ENCODE measurements at places on chromosomes 3 and 15.

- DNase-seq, result no peak
These were observed 49.2 kb downstream of the MGLL start for GRCh38 chr3:127772827-127773751.

DNA sequence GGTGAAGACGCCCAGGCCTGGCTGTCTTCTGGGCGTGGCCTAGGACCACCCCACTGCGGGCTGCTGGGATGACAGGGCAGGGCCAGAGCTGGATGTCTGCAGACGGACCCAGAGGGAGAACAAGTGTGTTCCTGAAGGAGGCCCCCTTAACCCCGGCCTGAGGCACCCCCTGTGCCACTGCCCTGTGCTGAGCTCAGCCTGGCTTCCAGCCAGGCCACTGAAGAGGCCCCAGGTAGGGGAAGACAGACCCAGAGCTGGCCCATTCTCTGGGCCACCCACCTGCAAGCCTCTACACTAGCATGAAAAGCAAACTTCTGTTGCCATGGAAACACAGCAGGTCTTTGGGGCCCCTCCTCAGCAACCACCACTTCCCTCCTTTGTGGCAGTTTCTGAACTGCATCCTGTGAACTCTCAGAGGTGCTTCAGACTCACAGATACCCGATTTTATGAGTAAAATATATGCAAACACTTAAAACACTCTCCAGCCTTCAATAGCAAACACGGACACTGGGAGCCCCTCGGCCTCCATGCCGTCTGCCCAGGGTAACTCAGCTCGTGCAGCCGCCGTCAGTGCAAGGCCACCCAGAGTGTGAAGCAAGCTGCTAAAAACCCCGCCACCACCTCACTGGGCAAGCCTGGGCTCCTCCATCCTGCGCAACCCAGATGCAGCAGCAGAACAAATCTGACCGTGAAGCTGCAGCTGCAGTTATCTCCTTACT lies 42.5 kb downstream of the CMTM6 start:
- no peak for DNase-seq

DNA sequence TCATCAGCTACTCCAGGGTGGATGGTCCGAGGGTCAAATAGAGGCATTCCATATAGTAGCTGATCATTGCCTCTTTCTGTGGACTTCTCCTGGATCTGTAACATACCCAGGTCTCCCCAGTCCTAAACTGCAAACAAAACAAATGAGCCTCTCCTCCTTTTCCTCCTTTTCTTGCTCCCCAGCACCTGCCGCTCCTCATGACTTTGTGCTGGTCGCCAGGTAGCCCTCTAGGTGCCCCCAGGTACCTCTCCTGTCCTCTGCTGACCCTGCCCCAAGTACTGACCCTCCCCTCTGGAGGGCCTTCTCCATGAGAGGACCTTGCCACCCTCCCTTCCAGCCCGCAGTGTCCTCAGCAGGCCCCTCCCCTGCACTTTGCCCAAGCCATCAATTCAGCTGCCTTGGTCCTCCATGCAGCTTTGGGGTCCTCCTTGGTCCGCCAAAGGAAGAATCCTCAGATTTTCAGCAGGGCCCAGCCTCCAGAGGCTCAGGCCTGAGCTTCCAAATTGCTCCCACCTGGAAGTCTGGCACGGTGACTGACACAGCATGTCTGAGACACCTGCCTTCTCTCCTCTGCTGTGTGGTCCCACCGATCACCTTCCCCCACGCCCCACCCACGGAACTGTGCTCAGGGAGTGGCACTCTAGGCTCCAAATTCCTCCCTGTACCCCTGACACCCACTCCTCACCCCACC lies 111.0 kb downstream of the LRRK1 start:
- DNase-seq, result no peak

GRCh38 chr3:57998366-57999283 lies 9.6 kb upstream of the FLNB start:
- no peak for DNase-seq

DNA sequence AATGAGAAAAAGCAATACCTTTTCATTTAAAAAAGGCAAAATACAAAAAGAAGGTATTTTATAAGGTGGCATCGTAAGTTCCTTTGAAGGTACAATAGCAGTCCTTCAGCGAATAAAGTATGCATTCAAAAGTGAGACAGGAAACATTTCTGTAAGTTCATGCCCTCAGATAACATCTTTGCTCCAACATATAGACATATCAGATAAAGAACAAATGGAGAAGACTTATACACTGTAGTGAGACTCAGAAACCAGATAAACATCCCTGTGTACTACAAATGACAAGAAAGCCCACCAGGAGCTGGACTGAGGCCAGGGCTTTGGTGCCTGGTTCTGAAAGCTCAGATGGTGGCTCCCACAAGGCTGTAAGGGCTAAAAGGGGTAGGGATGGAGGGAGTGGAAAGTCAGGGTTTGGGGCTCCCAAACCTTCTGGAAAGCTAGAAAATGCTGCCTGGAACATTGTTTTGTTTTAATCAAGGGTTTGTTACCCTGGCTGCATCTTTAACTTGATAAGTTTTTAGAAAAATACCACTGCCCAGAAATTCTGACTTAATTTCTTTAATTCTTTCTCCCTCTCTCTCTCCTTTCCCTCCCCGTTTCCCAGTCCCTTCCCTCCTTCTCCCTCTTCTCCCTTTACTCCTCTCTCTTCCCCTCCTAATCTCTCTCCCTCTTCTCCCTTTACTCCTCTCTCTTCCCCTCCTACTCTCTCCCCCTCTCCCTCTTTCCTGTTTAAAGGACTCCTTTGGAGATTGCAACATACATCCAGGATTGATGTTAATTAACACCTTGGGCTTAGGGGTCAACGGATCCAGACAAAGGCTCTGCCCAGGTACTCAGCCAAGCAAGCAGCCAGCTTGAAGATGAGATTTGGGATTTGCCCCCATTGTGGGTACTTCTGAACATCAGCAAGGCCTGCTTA lies 126.1 kb downstream of the AQP9 start:
- no peak for DNase-seq

- no peak for DNase-seq
These were observed 451.8 kb upstream of the IL12A start for GRCh38 chr3:159536876-159537275.

DNA sequence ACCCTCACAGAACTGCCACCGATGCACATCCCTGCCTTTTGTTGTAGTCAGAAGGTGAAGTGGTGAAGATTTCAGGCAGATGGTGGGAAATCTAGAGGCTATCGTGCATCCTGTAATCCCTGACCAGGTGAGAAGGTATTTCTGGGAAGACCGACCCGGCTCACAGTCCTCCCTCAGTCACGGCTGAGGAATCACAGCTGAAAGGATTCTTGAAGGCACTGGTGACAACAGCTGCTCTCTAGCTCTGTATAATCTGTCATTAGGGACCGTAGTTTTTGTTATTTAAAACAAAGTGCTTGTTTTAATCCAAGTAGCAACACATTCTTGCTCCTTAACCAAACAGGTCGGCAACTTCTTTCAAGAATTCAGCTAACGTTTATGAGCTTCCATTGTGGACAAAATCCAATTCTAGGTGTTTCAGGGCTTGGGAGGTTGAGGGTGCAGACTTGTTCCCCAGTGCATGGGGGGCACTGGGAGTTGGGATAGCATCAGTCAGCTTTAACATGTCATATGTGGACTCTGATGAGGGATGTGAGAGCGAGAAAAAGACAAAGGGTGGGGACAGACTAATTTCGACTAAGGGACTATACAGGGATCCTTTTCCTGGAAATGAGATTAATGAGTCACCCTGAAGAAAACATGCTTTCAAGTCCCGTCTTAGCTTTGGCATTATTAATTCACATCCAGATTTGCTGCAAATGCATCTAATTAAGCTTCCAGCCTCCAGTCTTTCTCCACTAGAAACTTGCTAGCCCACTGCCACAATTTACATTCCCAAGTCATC lies 141.0 kb upstream of the RASGRP1 start:
- no peak for DNase-seq

GRCh38 chr3:53672981-53673380 lies 173.2 kb downstream of the CHDH start:
- no peak for DNase-seq

DNA sequence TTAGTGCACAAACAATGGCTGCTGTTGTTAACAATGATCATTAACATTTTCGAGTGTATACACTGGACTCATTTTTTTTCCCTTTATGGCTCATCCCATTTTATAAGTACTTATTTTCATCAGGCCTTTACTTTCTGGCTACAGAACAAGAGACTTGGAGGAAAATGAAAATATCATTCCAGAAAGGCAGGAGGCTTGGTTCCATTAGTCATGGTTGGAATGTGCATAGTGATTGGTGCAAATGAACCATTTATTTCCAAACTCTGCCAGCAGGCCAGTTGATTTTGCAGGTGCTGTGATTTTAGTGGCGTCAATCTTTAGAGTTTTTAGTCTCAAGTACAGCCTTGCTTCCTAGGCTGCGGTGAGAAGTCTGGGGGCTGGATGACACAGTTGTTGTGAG lies 151.8 kb downstream of the ITPR1 start:
- DNase-seq, result no peak

DNA sequence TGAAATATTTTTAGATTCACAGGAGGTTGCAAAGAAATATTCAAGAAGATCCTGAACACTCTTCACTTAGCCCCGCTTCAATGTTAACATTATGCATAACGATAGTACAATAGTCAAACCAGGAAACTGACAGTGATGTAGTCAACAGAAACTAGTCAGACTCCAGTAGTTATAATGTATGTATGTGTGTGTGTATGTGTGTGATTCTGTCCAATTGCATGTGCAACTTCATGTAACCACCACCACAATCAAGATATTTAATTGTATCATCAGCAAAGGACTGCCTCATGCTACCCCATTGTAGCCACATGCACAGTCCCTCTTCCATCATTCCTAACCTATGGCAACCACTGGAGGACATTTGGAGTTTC lies 77.9 kb downstream of the APBA2 start:
- no peak for DNase-seq

DNA sequence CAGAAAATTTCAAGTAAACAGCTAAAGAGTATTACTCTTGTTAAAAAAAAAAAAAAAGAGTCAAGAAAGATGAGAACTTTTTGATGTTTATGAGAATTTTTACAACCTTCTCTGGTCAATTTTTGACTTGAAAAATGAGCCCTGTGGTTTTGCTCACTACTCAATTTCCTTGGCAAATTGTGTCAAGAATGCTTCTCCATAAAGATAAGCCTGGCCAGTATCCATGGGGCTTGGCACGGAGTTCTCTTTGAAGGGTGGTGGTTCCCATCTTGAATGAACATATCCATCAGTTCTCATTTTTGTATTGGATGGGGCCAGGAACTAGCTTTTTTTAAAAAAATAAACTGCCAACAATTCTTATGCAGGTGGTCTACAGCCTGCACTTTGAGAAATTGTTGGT lies 179.9 kb downstream of the RYR3 start:
- no peak for DNase-seq

GRCh38 chr15:71103102-71103676 lies 12.1 kb upstream of the THSD4 start:
- DNase-seq, result no peak

GRCh38 chr15:65963911-65964482 lies 94.7 kb downstream of the RAB11A start:
- no peak for DNase-seq

GRCh38 chr3:50190936-50191660 lies at the start of gene GNAT1:
TSS of gene GNAT1 (plus strand) at chr3:50191610. CDS start at chr3:50191726, 116 bp downstream.
- DNase-seq, result no peak

DNA sequence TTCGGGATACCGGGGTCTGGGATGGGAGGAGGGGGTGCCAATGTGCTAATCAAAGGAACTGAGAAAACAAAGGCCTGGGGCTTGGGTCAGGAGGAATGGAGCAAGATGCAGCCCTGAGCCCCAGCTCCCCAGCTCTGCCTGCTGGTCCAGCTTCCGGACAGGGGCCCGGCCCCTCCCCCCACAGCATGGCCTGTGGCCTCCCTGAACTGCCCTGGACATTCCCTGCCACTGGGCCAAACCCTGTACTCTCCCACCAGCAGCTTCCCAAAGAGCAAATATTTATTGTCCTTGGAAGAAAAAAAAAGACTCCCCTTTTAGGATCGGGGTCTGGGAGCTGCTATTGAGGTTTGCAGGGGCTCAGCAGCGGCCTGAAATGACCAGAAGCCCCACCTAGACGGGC lies 5.7 kb upstream of the MYL3 start:
- no peak for DNase-seq

GRCh38 chr15:84863565-84864443 lies 20.7 kb upstream of the SLC28A1 start:
- DNase-seq, result no peak

GRCh38 chr3:62277450-62277849 lies 95.9 kb downstream of the FEZF2 start:
- DNase-seq, result no peak

GRCh38 chr15:88509964-88510363 lies 36.5 kb downstream of the DET1 start:
- DNase-seq, result no peak

- DNase-seq, result no peak
These were observed 919.3 kb downstream of the TUSC7 start for GRCh38 chr3:117628823-117629291.

DNA sequence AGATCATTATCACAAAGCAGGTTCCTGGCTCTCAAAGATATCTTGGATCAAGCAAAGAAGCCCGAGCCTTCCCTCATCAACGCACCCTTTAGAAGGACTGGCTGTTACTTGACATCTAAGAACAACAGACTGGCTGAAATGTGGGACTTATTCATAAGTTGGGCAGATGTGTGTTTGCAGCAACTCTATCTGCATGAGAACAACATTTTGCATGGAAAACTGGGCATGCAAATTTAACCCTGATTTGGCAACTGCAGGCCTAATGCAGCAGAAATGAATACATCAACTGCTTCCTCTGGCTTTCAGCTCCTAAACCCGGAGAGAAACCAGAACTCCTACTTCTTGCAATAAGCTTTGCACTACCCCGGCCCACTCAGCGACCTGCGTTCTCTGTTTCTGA lies 35.0 kb upstream of the FOXP1 start:
- DNase-seq, result no peak

GRCh38 chr3:128269796-128270195 lies 116.5 kb downstream of the EEFSEC start:
- DNase-seq, result no peak

- peak; percentile 83 for DNase-seq
These were observed 201.5 kb upstream of the IL12A start for GRCh38 chr3:159787178-159787574.

DNA sequence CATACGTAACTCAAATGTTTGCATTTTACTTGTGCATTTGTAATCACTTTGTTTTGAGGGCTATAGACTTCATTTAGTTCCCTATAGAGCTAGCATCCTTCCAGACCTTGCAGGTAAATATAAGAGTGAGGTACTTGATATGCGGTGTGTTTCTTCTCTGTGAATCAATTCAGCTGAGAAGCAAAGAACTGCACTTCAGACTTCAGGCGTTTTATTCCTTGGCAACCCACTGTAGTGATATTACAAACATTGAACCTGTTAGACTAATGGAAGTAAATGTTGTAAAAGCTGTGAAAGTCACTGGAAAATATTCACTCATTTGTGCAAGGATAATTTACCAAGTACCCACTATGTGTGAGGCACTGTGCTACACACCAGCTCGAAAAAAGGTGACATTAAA lies 94.1 kb upstream of the CHL1 start:
- no peak for DNase-seq

Data from epithelial cell of prostate (primary cell).